Liver (tissue), 10 donors: ENCODE measurements at places on chromosomes 2 and 18. TPM values are rescaled to one million over a fixed set of nuclear protein-coding genes. Genes with fewer than 3 reads are reported as not detected.

TNS1 gene
- 128 TPM for total RNA-seq

TBR1 gene
- total RNA-seq, result not detected

- H3K36me3 ChIP-seq, result no peaks in the 10 kb centered on the region
- H3K4me1 ChIP-seq, result no peaks in the 10 kb centered on the region
- H3K4me3 ChIP-seq, result no peak overlapping the region
- H3K27me3 ChIP-seq, result no peaks in the 10 kb centered on the region
- no peak for DNase-seq
- H3K27ac ChIP-seq, result no peak overlapping the region
Observed at GRCh38 chr2:179059026-179059700, 9.2 kb upstream of the CCDC141 start.

DNA sequence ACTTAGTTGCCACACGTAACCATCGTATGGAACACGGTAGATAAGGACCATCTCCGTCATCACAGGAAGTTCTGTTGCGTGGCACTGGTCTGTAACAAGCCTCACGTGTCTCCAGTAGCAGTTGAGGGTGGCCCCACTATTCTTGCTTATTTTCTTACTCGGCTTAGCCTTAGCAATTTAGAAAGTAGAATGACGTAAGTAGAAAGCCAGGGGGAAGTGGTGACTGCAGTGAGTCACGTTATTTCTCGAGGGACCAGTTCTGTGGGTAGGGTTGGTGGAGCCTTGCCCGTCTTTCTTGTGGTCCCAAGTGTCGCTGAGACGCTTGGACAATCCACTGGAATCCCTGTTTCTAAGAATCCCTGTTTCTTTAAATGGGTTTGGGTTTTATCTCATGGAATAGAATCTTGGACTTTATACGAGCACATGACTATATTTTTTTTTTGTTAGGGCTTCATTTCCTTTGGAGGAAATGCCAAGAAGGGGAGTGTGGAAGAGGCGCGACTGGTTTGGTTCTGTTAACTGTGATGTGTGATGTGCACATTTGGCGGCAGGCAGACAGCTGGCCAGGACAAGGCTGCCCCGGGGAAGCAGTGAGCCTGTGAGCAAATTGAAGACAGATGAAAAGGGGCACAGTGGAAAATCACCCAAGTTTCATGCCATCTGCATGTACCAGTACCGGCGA lies 96.2 kb downstream of the CABLES1 start:
- no peaks in the 10 kb centered on the region for H3K27me3 ChIP-seq
- H3K27ac ChIP-seq, result peak overlapping the region; percentile 64
- no peaks in the 10 kb centered on the region for H3K36me3 ChIP-seq
- peaks cover under 1% of the 10 kb centered on the region for H3K4me1 ChIP-seq

GRCh38 chr2:38590053-38590452 lies 12.7 kb downstream of the HNRNPLL start:
- no peaks in the 10 kb centered on the region for H3K27me3 ChIP-seq
- no peaks in the 10 kb centered on the region for H3K36me3 ChIP-seq
- no peak overlapping the region for H3K27ac ChIP-seq
- DNase-seq, result no peak

GRCh38 chr2:152445375-152445774 lies 110.4 kb downstream of the FMNL2 start:
- H3K36me3 ChIP-seq, result no peaks in the 10 kb centered on the region
- no peak overlapping the region for H3K4me3 ChIP-seq
- no peak overlapping the region for H3K27ac ChIP-seq
- no peak for DNase-seq
- no peaks in the 10 kb centered on the region for H3K4me1 ChIP-seq

- no peaks in the 10 kb centered on the region for H3K27me3 ChIP-seq
- no peaks in the 10 kb centered on the region for H3K36me3 ChIP-seq
- H3K4me3 ChIP-seq, result no peak overlapping the region
- DNase-seq, result no peak
- H3K4me1 ChIP-seq, result peaks cover 2% of the 10 kb centered on the region
- no peak overlapping the region for H3K27ac ChIP-seq
Observed at GRCh38 chr2:74712223-74713053, 58.4 kb downstream of the SEMA4F start.

- no peak overlapping the region for H3K4me3 ChIP-seq
- DNase-seq, result no peak
- no peak overlapping the region for H3K27ac ChIP-seq
- H3K36me3 ChIP-seq, result no peaks in the 10 kb centered on the region
- H3K27me3 ChIP-seq, result no peaks in the 10 kb centered on the region
- H3K4me1 ChIP-seq, result no peaks in the 10 kb centered on the region
Observed at GRCh38 chr2:188382107-188382506, 90.4 kb downstream of the GULP1 start.
